Choroid plexus epithelial cell (primary cell): ENCODE measurements at places on chromosomes 7 and 10.

GRCh38 chr7:121369462-121369861 lies 26.6 kb downstream of the FAM3C start:
- peak; percentile 93 for DNase-seq

- peak; percentile 58 for DNase-seq
Observed at GRCh38 chr10:77965294-77965693, 38.7 kb upstream of the DLG5 start.

DNA sequence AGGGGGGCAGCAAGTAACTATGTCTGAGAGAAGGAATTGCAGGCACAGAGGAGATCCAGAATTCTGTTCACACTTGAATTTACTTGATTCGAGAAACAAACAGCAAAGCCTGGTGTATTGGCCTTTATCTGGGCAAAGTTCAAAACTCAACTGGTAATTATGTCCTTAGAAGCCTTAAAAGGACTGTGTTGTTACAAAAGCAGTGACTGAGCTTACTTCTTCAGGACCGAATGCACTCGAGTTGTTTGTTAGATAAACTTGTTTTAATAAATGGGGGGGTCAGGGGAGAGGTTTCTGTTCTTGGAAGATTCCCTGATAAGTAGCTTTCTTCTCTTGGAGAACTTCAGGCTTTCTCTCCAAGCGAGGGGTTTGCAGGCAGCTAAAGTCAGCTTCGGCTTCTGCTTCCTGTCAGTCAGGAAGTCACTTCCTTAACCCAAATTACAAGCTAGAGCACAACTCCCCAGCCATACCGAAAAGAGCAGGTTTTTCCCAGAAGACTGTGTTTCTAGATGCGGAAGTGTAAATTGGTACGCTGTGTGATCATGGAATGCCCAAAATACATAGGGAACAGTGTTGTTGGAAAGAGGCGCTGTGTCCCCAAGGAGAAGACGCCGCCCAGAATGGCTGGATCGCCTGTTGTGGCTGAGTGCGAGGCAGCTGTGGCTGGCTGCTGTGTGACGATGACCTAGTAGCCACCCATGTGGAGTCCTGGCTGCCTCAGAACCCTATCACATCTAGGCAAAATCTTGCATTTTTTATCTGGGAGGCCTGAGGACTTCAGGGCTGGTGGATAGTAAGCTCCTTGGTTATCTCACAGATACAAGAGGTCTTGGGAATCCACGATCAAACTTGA lies 110.4 kb downstream of the TCF7L2 start:
- no peak for DNase-seq

DNA sequence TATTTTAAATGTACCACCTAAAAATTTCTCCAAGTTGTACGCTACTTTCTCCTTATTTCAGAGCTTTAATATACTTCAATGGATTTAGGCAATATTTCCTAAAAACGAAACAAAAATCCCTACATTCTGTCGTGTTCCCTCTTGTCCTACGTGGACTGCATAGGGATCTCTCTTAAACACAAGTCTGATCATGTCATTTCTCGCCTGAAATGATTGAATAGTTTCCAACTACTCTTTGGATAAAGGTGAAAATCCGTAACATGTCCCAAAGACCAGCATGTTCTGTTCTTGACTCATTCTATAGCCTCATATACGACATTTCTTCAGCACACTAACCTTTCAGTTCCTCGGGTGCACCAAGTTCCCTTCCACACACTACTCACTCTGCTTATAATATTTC lies 17.7 kb upstream of the TPK1 start:
- no peak for DNase-seq

GRCh38 chr10:70283445-70284399 lies at the start of gene NPFFR1:
TSS of gene NPFFR1 (minus strand) at chr10:70284004. CDS start at chr10:70283676, 328 bp downstream.
- DNase-seq = no peak

GRCh38 chr7:24858108-24858977 lies 101.1 kb upstream of the GSDME start:
- no peak for DNase-seq

- peak; percentile 80 for DNase-seq
Observed at GRCh38 chr7:91140982-91141381, 123.3 kb upstream of the FZD1 start.

DNA sequence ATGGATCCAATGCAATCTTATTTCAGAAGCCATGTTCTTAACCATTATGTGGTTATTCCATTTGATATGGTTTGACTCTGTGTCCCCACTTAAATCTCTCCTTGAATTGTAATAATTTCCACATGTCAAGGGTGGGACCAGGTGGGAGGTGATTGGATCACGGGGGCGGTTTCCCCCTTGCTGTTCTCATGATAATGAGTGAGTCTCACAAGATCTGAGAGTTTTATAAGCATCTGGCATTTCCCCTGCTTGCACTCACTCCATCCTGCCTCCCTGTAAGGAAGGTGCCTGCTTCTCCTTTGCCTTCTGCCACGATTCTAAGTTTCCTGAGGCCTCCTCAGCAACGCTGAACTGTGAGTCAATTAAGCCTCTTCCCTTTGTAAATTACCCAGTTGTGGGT lies 32.0 kb upstream of the TSPAN13 start:
- DNase-seq = no peak

DNA sequence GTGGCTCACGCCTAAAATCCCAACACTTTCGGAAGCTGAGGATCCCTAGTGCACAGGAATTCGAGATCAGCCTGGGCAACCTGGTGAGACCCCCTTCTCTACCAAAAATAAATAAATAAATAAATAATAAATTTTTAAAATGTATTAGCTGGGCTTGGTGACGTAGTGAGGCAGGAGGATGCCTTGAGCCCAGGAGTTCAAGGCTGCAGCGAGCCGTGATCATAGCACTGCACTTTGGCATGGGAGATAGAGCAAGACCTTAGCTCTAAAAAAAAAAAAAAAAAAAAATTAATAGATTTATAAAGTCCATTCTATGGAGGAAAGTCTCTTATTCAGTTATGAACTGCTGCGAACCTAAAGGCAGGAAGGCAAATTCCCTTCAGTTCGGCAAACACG lies 1.1 kb upstream of the PTPN12 start:
- no peak for DNase-seq

DNA sequence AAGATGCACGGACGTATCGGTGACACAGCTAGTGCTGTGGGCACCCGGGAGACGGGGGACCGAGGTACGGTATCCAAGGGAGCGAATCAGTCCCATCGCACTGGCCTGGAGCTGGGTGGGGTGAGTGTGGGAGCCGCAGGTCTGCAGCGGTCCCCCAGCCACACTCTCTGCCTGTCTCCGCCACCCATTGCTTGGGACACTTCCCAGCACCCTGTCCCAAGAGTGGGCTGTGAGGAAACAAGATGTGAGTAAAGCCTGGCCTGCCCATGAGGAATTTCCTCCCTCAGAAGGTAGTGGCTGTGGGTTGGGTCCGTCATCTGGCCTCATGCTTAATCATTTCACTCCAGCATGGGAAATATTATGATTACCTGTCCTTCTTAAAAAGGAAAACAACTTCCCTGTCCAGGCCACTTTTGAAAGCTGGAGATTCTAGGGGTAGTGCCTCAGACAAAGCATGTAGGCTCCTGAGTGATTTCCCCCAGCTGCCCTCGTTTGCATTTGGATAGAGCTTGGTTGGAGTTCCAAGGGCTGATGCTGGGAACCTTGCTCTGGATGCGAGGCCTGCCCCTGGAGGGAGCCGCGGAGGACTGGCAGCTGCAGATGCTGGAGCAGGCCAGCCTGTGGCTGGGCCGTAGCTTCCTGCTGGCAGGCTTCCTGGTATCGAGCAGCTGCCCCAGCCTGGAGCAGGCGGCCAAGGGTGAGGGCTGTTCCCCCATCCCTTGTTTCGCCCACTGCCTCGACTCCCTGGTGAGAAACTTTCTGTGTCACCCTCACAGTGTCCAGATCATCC lies 6.2 kb upstream of the ACTR3C start:
- DNase-seq = no peak

DNA sequence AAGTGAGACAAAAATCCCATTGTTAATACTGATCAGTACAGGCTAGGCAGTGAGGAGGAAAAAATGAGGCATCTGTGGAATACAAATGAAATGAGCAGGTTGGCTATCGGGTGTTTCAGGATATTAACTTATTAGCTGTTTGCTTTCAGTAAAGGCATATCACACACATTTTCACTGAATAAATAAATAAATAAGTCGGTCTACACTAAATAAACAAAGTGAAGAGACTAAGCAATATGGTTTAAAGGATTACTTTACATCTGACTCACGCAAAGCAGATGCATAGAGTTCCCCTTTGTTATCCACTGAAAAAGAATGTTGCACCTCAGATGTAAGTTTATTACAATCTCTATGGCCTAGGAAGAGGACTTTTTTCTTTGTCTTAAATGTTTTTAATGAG lies 6.3 kb upstream of the SEMA3A start:
- DNase-seq = peak; percentile 57

DNA sequence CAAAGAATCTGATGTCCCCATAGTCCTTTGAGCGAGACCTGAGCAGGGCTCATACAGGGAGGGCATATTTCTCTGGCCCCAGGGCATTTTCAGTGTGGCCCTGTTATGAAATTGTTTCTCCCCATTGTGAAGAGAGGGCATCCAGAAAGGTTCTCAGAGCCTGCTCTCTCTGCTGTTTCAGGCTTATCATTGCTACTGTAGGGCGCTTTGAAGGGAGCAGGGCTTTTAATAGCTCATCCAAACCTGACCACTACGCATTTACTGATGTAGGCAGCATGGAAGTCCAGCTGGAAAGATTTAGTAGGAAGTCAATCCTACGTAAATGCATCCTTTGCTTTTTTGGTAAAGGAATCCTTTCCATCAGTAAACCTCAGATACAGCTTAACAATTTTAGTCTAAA lies 68.1 kb downstream of the PRPF18 start:
- no peak for DNase-seq

GRCh38 chr10:32927750-32928149 lies 30.3 kb downstream of the ITGB1 start:
- DNase-seq = no peak

GRCh38 chr10:117188371-117188770 lies 8.9 kb upstream of the KCNK18 start:
- DNase-seq = no peak

GRCh38 chr7:151993977-151994676 lies 31.3 kb upstream of the GALNT11 start:
- DNase-seq = no peak

DNA sequence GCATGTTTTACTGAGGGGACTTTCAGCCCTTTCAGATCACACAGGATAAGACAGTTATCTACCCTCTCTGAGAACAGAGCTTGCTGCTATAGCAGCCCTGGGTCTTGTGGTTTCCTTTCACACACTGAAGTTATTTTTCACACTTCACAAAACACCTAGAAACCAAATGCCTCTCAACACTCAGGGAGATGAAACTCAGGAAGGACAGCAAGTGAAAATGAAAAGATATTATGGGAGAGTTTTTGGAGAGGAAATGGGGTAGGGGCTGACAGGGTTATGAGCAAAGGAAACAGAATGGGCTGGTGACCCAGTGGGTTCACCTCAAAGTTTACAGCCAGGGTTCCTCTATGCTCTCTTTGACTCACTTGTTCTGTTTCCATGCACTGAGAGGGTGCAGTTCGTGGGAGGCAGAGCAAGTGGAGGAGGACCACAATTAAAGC lies 17.0 kb upstream of the GIMAP2 start:
- DNase-seq = no peak

- DNase-seq = peak; percentile 56
Observed at GRCh38 chr7:139618482-139619366, 95.2 kb downstream of the CLEC2L start.

DNA sequence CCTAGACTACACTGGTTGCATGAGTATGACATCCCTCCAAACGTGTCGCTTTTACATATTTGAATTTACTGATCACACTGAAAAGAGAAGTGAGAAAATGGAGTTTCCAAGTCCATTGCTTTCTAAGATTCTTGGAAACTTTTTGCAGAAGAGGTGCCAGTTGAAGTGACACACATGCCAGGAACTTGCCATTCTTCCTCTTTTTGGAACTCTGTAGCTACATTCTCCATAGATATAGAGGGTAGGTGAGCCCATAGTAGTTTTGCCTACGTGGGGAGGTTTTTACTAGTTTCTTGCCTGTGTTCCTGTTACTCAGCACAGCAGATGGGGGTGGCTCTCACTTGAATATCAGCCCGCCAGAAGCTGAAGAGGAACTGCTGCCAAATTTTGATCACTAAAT lies 286.6 kb upstream of the NRP1 start:
- no peak for DNase-seq

- no peak for DNase-seq
Observed at GRCh38 chr10:125607689-125608290, 75.2 kb downstream of the TEX36 start.
